Neural progenitor cell (in vitro differentiated cells): ENCODE measurements at places on chromosomes 2 and 18. TPM values are rescaled to one million over a fixed set of nuclear protein-coding genes. Genes with fewer than 3 reads are reported as not detected.

GRCh38 chr2:67627456-67628207, 230.5 kb downstream of the ETAA1 start:
- H3K4me3 ChIP-seq: no peak overlapping the region
- DNase-seq: no peak
- no peaks in the 10 kb centered on the region for H3K36me3 ChIP-seq
- no peak overlapping the region for H3K27ac ChIP-seq
- peaks cover 20% of the 10 kb centered on the region for H3K4me1 ChIP-seq

GRCh38 chr18:74396171-74397169, 60.6 kb downstream of the DIPK1C start:
- H3K4me3 ChIP-seq: no peak overlapping the region
- H3K27me3 ChIP-seq: no peaks in the 10 kb centered on the region
- no peaks in the 10 kb centered on the region for H3K36me3 ChIP-seq
- no peaks in the 10 kb centered on the region for H3K4me1 ChIP-seq

The NPAS2 gene
- 0.59 and 39.4 TPM in 2 replicates for total RNA-seq

DNA sequence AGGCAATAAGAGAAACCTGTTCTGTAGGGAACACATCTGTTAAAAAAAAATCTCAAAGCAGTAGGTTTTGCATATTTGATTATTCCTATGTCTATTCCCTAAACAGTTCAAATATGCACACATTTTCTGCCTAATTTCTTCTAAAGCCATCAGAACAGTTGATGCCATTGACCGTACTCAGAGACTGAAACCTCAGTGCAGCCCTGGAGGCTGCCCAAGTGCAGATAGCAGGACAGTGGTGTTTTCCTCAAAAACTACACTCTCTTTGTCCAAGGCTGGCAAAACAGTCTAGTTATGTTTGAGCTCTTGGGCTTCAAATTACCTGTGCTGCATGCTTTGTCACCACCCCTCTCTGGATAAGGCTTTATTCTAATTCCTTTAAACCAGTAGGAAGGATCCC, 23.3 kb upstream of the NFE2L2 start:
- no peaks in the 10 kb centered on the region for H3K27me3 ChIP-seq
- no peak overlapping the region for H3K4me3 ChIP-seq
- no peaks in the 10 kb centered on the region for H3K36me3 ChIP-seq

GRCh38 chr2:191264647-191265081, 19.5 kb downstream of the MYO1B start:
- H3K36me3 ChIP-seq: no peaks in the 10 kb centered on the region
- no peak for DNase-seq
- peaks cover 16% of the 10 kb centered on the region for H3K4me1 ChIP-seq
- H3K27me3 ChIP-seq: no peaks in the 10 kb centered on the region
- H3K4me3 ChIP-seq: no peak overlapping the region
- H3K27ac ChIP-seq: no peak overlapping the region

DNA sequence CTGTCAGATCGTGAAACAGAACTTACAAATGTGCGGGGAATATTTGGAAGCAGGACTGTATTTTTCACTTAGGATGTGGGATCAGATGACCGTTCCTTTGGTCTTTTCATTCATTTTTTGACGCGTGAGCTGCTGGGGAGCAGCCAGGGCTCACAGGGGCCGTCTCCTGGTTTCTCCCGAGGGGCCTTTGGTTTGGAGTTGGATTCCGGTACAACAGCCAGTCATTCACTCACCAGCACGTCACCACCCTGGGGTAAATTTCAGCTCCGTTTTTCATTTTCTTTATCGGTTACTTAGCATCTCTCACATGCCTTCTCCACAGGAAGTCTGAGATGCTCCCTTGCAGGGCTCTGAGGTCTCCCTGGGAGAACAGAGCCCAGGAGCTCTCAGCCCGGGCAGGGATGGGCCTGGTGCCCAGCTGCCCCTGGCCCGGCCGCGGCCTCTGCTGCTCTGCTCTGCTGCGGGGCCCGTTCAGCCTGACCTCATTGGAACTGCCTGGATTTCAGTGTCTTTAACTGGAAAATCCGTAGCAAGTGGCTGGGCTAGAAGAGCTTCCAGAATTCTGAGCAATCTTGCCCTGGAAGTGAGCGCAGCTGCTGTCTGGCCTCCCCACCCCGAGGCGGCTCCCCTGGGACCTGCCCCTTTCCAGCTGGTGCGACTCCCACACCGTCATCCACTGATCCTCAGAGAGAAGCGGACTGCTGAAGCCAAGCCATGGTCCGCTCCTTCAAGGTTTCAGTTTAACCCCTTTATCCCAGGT, 335.6 kb downstream of the EIPR1 start:
- H3K27ac ChIP-seq: no peak overlapping the region
- no peaks in the 10 kb centered on the region for H3K36me3 ChIP-seq
- no peaks in the 10 kb centered on the region for H3K27me3 ChIP-seq

- no peaks in the 10 kb centered on the region for H3K36me3 ChIP-seq
- H3K27ac ChIP-seq: no peak overlapping the region
- H3K4me3 ChIP-seq: no peak overlapping the region
- H3K27me3 ChIP-seq: no peaks in the 10 kb centered on the region
- no peak for DNase-seq
- H3K4me1 ChIP-seq: no peaks in the 10 kb centered on the region
Observed at GRCh38 chr2:148756292-148756975, 111.9 kb downstream of the EPC2 start.

GRCh38 chr2:71532327-71532726, 79.0 kb downstream of the DYSF start:
- no peak overlapping the region for H3K27ac ChIP-seq
- no peaks in the 10 kb centered on the region for H3K4me1 ChIP-seq
- no peaks in the 10 kb centered on the region for H3K36me3 ChIP-seq
- H3K27me3 ChIP-seq: no peaks in the 10 kb centered on the region
- no peak for DNase-seq
- no peak overlapping the region for H3K4me3 ChIP-seq

DNA sequence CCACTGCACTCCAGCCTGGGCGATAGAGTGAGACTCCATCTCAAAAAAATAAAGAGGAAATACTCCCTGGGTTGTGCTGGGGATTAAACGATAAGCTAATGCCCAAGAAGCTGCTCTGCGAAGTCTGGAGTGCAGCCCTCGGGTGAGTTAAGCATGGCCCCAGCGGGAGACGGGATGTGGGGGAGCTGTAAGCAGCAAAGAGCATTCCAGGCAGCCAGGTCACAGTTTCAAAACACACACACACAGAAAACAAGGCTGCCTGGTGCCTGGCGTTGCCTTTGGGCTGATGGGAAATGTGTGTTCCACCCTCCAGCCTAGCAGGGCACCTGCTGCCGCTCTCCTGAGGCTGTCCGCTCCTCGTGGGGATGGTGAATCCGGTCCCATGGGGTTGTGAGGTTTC, 24.1 kb downstream of the ODC1 start:
- H3K27me3 ChIP-seq: no peaks in the 10 kb centered on the region
- H3K36me3 ChIP-seq: no peaks in the 10 kb centered on the region
- no peak overlapping the region for H3K4me3 ChIP-seq
- peaks cover 13% of the 10 kb centered on the region for H3K4me1 ChIP-seq
- no peak overlapping the region for H3K27ac ChIP-seq

GRCh38 chr2:195608768-195609454, 48.1 kb upstream of the SLC39A10 start:
- H3K27me3 ChIP-seq: no peaks in the 10 kb centered on the region
- no peak overlapping the region for H3K4me3 ChIP-seq
- H3K27ac ChIP-seq: no peak overlapping the region
- no peak for DNase-seq

The CMPK2 gene
- total RNA-seq: 0.31 TPM in 1 of 2 replicates, not detected in the other

The ZNF512 gene
- 96.1 and 106 TPM in 2 replicates for total RNA-seq

GRCh38 chr2:217978536-217979150, 24.2 kb downstream of the TNS1 start:
- peaks cover 68% of the 10 kb centered on the region for H3K27me3 ChIP-seq
- DNase-seq: peak; percentile 50
- H3K4me1 ChIP-seq: peaks cover 10% of the 10 kb centered on the region
- no peak overlapping the region for H3K27ac ChIP-seq
- H3K36me3 ChIP-seq: no peaks in the 10 kb centered on the region
- peak overlapping the region; percentile 57 for H3K4me3 ChIP-seq

The AKAIN1 gene
- not detected in 2 replicates for total RNA-seq

DNA sequence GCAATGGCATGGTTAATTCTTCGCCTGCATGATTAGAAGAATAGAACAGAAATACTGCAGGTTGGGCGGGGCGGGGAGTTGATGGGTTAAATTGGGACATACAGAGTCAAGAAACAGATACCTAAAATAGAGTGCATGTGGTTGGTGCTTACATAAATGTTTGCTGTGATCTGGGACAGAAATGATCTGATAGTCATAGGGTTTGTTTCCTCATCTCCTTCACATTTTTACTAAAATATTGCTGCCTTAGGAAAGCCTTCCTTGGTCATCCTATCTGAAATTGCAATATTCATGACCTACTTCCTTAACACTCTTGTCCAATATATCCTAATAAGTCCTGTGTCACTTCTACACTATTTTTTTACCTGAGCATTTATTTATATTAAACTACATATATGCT, 163.9 kb downstream of the TMEFF2 start:
- no peak overlapping the region for H3K27ac ChIP-seq
- no peak for DNase-seq
- H3K4me3 ChIP-seq: no peak overlapping the region
- H3K27me3 ChIP-seq: no peaks in the 10 kb centered on the region
- no peaks in the 10 kb centered on the region for H3K4me1 ChIP-seq

The ACOXL gene
- 2.9 TPM in 2 replicates for total RNA-seq

- H3K4me3 ChIP-seq: no peak overlapping the region
- no peaks in the 10 kb centered on the region for H3K36me3 ChIP-seq
- DNase-seq: no peak
- H3K27me3 ChIP-seq: no peaks in the 10 kb centered on the region
Observed at GRCh38 chr18:37935086-37935485, 369.5 kb upstream of the CELF4 start.

DNA sequence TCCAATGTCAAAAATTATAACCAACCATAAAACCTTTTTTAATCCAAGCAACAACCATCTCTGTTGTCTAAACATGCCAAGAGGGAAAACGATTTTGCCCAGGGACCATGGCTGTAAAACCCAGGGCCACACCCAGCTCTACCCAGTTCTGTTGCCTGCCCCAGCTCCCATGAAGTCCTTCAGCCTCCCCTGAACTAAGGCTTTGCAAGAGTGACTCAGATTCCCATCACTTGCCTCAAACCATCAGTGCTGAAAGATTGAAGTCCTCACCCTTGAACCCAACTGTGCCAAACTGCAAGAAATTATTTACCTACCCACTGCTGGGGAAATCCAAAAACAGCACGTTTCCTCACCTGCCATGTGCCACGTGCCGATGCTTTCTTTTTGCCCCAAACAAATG, 102.5 kb downstream of the TFCP2L1 start:
- H3K36me3 ChIP-seq: no peaks in the 10 kb centered on the region
- H3K4me1 ChIP-seq: peaks cover 7% of the 10 kb centered on the region
- H3K27ac ChIP-seq: no peak overlapping the region
- no peaks in the 10 kb centered on the region for H3K27me3 ChIP-seq

DNA sequence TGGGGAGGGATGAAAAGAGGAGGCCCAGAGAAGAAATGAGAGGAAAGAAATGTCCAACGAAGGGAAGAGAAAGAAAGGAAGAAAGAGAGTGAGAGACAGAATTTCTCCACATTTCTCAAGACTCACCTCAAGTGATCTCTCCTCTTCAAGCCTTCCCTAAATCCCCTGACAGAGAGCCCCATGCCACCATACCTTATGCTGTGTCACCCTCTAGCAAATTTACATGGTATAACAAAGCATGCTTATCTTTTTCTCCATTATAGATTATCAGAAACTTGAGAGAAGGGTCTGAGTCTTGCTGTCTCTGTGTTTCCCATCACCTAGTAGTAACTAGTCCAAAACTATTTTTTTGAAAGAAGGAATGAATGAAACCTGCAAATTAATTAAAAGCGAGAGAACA, 1208.4 kb downstream of the DPP10 start:
- no peaks in the 10 kb centered on the region for H3K4me1 ChIP-seq
- H3K27ac ChIP-seq: no peak overlapping the region
- peak; percentile 12 for DNase-seq
- H3K4me3 ChIP-seq: no peak overlapping the region
- no peaks in the 10 kb centered on the region for H3K36me3 ChIP-seq

GRCh38 chr2:143526498-143526897, 397.3 kb downstream of the ARHGAP15 start:
- peak overlapping the region; percentile 71 for H3K27ac ChIP-seq
- no peaks in the 10 kb centered on the region for H3K27me3 ChIP-seq
- H3K4me1 ChIP-seq: peaks cover 63% of the 10 kb centered on the region
- H3K4me3 ChIP-seq: no peak overlapping the region

DNA sequence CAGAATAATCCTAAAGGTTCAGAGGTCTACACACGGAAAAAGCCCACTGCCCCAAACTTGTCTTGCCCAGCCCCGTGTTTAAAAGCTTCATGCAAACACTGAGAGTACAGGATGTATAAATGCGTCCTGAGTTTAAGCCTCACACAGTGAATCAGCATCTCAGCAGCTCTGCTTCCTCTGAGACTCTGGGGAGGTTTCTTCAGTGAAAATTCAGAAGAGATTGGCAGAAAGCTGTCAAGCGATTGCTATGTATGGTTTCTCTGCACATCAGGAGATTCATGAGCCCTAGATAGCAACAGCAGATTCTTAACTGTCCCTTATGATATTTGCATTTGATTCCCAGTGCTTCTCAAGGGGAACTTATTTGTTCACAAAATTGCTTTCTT, 27.1 kb downstream of the CRACDL start:
- H3K4me1 ChIP-seq: peaks cover 17% of the 10 kb centered on the region
- H3K4me3 ChIP-seq: no peak overlapping the region
- no peaks in the 10 kb centered on the region for H3K36me3 ChIP-seq
- no peaks in the 10 kb centered on the region for H3K27me3 ChIP-seq
- H3K27ac ChIP-seq: no peak overlapping the region

- no peak overlapping the region for H3K27ac ChIP-seq
- H3K27me3 ChIP-seq: no peaks in the 10 kb centered on the region
- H3K4me1 ChIP-seq: no peaks in the 10 kb centered on the region
- H3K4me3 ChIP-seq: no peak overlapping the region
- H3K36me3 ChIP-seq: no peaks in the 10 kb centered on the region
- no peak for DNase-seq
Observed at GRCh38 chr2:233174137-233174536, 77.3 kb upstream of the ATG16L1 start.

GRCh38 chr2:196259507-196260481, 88.4 kb upstream of the STK17B start:
- H3K4me1 ChIP-seq: peaks cover 14% of the 10 kb centered on the region
- peak overlapping the region; percentile 11 for H3K27ac ChIP-seq
- H3K36me3 ChIP-seq: no peaks in the 10 kb centered on the region
- no peak overlapping the region for H3K4me3 ChIP-seq
- no peaks in the 10 kb centered on the region for H3K27me3 ChIP-seq

GRCh38 chr18:68713131-68713530, 1.8 kb downstream of the TMX3 start:
- H3K27ac ChIP-seq: no peak overlapping the region
- peaks cover 19% of the 10 kb centered on the region for H3K4me1 ChIP-seq
- H3K27me3 ChIP-seq: no peaks in the 10 kb centered on the region
- peaks cover 24% of the 10 kb centered on the region for H3K36me3 ChIP-seq
- no peak for DNase-seq
- peak overlapping the region; percentile 77 for H3K4me3 ChIP-seq
